ENCODE measurements at places on chromosomes 4 and X. TPM values are rescaled to one million over a fixed set of nuclear protein-coding genes. Genes with fewer than 3 reads are reported as not detected.

GPR34 gene
- polyA plus RNA-seq: 11.3 TPM

C4orf36 gene
- polyA plus RNA-seq: 0.35 TPM

PAGE2B gene
- not detected for polyA plus RNA-seq

OPHN1 gene
- 16.6 TPM for polyA plus RNA-seq

TCP11X1 gene
- not detected for polyA plus RNA-seq

EOLA1 gene
- polyA plus RNA-seq: 21.6 TPM

ARMCX4 gene
- polyA plus RNA-seq: 49.6 TPM

SPANXB1 gene
- not detected for polyA plus RNA-seq

OPRPN gene
- polyA plus RNA-seq: not detected

ZNF732 gene
- 0.89 TPM for polyA plus RNA-seq

NOX1 gene
- 0.25 TPM for polyA plus RNA-seq

SPANXA2 gene
- polyA plus RNA-seq: not detected

CXCL9 gene
- 0.06 TPM for polyA plus RNA-seq

MAGEA9B gene
- not detected for polyA plus RNA-seq

PNMA5 gene
- 0.06 TPM for polyA plus RNA-seq

DCLK2 gene
- polyA plus RNA-seq: 9.4 TPM

PGAM4 gene
- not detected for polyA plus RNA-seq

RS1 gene
- polyA plus RNA-seq: 0.06 TPM

PF4V1 gene
- not detected for polyA plus RNA-seq

UBQLN2 gene
- 29.7 TPM for polyA plus RNA-seq

FAM149A gene
- 6.6 TPM for polyA plus RNA-seq

HSD17B13 gene
- polyA plus RNA-seq: not detected

CRLF2 gene
- not detected for polyA plus RNA-seq

MUC7 gene
- not detected for polyA plus RNA-seq

EBP gene
- 20.0 TPM for polyA plus RNA-seq

MFAP3L gene
- polyA plus RNA-seq: 1.7 TPM

ZAR1 gene
- not detected for polyA plus RNA-seq

KIF4A gene
- 5.2 TPM for polyA plus RNA-seq

KLF3 gene
- polyA plus RNA-seq: 34.0 TPM

FAM241A gene
- polyA plus RNA-seq: 4.0 TPM

LCORL gene
- polyA plus RNA-seq: 10.0 TPM

TCEAL2 gene
- 0.21 TPM for polyA plus RNA-seq

PRRG1 gene
- 15.3 TPM for polyA plus RNA-seq

STOX2 gene
- 5.3 TPM for polyA plus RNA-seq

MAGEB10 gene
- polyA plus RNA-seq: not detected

COL25A1 gene
- 4.5 TPM for polyA plus RNA-seq

STEEP1 gene
- 16.4 TPM for polyA plus RNA-seq

TRMT44 gene
- 12.2 TPM for polyA plus RNA-seq

MAGEA2B gene
- not detected for polyA plus RNA-seq

SPANXN3 gene
- not detected for polyA plus RNA-seq
